ENCODE measurements at places on chromosomes 5 and 9.

DNA sequence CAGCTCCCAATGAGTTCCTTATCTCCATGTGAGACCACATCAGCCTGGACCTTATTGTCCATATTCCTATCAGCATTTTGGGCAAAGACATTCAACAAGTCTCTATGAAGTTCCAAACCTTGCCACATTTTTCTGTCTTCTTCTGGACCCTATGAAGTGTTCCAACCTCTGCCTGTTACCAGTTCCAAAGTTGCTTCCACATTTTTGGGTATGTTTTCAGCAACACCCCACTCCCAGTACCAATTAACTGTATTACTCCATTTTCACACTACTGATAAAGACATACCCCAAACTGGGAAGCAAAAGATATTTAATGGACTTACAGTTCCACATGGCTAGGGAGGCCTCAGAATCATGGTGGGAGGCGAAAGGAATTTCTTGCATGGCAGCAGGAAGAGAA lies 548.5 kb downstream of the CHSY3 start:
- DNase-seq, result no peak

DNA sequence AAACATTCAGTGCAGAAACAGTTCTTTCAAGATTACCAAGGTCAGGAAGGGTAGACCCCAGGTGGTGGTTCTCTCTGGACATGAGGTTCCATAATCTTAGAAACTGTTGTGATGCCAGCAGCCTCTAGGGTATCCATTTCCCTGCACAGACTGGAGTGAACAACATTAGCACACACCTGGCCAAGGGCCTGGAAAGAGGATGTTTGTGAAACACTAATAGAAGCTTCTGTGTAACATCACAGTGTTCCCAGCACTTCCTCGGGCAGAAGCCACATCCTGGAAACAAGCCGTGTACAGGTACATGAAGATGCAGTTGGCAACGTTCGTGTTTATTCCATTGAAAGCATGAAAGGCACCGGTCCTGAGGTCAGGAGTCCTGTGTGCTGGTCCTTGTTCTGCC lies 598.2 kb upstream of the KLF4 start:
- no peak for DNase-seq

DNA sequence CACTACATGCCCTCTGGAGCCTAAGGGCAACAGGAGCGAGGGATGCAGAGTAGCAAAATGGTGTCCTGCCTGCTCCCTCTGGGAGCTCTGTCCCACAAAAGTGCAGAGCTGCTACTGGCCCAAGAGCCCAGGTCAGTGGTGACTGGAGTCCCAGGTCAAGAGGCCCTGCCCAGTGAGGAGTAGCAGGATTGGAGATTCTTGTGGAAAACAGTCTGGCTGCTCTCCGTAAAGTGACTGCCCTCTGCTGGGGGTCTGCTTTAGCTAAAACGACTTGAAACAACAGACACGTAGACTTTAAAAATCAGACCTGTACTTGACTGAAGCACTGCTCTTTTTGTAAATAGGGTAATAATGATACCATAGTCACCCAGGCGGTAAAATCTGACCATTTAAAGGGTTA lies 917.0 kb downstream of the MAT2B start:
- DNase-seq, result no peak

DNA sequence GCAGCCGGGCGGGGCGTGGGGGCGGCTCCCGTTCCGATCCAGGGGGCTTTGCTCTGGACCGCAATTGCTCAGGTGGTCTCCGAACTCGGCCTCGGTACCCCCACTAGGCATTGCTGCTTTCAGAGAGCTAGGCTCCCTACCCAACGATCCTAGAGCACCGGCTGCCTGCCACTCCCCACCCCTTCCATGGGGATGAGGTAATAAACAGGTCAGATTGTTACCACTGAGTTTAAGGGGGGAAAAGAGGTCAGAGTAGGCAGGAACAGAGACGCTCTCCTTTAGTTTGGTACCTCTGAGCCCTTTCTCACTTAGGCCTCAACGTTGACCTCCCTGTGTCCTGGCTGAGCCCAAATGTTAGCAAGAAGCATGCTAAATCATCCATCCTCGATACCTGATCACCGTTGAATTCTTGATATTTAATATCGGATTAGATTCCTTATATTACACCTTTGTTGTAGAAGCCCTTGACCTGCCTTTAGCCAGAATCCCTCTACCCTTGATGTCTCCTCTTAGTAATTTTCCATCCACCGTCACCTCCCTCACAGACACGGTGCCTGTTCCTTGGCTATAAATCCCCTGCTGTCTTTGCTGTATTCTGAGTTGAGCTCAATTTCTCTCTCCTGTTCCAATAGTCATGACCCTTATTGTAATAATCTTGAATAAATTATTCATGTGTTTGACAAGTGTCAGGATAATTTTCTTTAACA lies 588 bp upstream of the PLPP1 start:
- DNase-seq, result no peak

DNA sequence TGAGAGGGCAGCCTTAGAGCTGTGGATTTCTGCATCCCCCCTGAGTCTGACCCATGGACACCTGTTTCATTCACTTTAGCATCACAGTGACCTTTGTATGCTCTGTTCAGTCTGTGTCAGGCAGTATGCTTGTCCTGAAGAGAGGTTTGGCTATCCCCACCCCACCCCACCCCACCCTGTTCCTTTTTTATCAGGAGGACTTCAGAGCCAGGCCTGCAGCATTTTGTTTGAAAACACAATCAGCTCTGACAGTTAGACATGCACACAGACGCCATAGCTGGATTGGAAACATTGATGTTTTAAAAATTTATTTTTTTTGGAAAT lies 142.2 kb downstream of the NTRK2 start:
- DNase-seq, result no peak

DNA sequence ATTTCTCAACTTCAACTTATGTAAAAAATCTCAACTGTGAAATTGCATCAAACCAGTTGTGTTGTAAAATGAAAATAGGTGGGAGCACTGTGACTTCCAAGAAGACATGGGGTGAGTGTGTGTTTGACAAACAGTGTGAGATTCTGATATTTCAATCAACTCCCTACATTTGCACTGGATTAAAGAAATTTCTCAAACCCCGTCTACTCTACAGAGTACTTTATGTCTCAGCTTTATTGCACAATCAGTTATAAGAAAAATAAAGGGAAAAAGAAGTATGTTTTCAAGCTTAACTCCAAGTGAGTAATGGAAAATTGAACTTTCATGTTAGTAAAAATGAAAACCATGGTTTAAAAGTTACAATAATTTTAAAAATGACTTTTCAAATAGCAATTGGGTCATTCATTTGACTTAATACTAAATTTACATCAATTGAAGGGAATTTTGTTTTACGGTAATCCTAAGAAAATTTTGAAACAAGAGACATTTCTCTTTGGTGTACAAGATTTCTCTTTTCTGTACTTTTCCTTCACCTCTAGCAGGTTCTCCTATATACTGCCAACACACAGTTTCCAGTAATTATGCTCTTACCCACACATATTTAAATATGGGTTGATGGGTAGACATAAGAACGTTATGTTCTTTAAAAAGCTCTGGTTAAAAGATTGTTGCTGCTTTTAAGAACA lies 80.3 kb downstream of the CDO1 start:
- no peak for DNase-seq

- DNase-seq, result peak; percentile 64
Measured at GRCh38 chr5:14415024-14415697, 166.4 kb upstream of the OTULINL start.

DNA sequence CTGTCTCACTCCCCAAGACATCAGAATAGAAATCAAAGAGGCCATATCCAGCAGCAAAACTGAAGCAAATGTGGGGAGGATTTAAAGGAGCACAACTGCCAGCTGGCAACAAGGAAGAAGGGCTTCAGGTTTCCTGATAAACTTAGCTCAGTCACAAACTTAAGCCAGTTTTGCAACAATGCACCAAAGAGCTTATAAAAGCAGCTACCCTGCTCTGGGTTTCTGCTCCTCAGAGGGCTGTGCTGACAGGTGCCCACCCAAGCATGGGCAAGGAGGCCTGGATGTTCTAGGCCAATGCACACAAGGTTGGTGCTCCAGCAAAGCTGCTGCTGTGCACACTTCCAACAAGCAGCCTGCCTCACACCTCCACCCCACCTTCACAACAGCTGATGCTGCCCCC lies 132.9 kb downstream of the SIL1 start:
- no peak for DNase-seq

DNA sequence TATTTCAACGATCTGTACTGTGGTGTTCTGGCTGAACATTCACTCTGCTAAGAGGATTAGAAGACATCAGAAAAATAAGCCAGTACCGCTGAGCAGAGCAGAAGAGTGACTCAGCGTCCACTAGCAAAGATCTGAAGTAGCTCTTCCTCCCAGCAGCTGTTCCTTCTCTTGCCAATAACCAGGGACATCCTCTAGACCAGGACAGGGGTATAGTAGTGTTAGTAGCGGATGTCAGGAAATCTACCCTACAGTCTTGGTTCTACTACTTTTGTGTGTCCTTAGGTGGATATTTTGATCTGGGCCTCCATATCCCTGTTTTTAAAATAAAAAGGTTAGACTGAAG lies 103.6 kb downstream of the TSSK1B start:
- DNase-seq, result no peak

GRCh38 chr5:58800356-58800755 lies 217.5 kb downstream of the RAB3C start:
- DNase-seq, result no peak

DNA sequence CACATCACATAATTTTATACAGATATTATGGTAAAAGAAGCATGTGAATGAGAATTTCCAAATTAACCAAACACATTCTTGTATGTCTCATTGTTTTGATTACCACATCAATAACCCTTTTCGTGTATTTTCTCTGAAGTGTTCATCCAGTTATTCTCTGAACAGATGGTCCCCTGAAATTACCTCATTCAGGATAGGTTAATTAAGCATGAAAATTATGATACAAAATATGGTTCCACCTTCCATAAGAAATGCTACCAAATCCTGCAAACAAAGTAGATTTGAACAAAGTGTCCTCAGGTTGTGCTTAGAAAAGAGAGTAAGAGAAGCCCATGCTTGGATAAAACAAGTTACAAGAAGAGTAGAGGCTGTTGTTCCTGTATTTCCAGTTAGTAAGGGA lies 83.1 kb upstream of the LMNB1 start:
- DNase-seq, result peak; percentile 2

DNA sequence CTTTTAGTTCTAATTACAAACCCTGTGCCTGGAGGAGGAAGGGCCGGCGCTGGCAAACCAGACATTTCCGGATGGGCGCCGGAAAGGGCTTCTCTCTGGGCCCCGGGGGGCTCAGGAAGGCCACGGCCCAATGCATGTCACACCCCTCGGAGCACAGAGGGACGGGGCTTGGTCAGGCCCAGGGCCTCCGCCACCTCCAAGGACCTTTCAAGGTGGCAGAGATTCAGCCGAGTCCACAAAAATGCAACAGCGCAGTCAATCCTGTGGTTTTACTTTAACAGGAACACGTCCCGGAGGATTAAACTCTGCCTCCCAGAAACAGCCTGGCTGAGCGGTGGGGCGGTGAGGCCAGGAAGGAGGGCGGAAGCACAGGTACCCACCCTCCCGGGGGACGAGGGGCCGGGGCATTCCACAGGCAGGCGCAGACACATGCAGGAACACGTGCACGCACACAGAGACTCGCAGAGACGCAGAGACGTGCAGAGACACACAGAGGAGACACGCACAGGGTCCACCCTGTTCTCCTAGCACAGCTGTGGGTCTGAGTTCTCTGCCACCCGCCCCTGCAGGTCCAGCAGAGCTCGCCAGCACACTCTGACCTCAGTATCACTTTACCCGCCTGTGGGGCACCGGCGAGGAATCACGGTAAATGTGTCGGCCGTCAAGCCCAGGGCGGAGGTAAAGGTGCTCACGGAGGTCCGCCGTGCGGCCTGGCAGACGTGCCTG lies 23.0 kb downstream of the SLC9A3 start:
- no peak for DNase-seq

DNA sequence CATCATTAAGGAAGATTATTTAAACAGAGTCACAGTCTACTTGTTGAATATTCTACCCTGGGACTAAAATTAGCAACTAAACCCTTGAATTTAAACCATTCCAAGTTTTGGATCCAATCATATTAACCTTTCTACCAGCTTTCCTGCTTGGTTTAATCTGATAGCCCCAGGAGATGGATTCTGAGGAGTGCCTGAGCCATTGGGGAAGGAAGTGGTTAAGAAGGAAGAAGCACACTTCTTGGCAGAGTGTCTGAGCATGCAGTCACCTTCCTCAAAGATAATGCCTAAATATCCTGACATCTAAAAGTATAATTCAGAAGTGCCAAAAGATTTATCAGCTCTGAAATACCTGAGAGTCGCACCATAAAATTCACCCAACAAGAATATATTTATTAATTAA lies 74.1 kb upstream of the SNCAIP start:
- DNase-seq, result no peak

- peak; percentile 49 for DNase-seq
Measured at GRCh38 chr5:158534203-158534602, 565.5 kb downstream of the EBF1 start.

DNA sequence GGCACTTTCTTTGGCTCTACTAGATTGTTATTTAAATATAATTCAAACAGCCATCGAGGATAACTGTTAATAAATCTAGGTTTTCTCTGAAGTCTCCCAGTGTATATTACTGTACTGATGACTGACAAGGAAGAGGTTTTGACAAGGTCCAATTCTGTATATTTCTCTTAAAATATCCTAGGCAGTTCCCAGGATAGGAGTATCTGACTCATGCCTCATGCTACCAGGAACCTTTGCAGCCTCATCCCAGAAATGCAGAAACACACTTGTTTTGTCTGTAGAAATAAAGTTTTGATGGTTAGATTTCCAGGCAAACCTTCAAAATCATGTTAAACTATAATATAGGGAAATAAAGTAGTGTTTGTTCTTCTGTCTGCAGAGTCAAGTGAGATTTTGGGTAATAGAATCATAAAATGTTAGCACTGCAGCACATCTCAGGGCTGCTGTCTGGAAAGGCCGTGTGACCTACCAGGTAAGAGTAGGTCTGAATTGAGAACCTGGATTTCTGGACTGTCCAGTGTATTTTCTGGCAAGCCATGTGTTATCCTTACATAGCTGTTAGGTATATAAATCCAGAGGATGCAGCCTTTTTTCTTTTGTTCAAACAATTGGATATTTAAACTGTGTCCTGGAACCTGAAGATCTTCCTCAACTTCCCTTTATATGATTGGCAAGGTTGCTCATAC lies 8.3 kb downstream of the UBE2D2 start:
- DNase-seq, result no peak

- DNase-seq, result peak; percentile 98
Measured at GRCh38 chr5:124746916-124747790, 714 bp upstream of the ZNF608 start.

All from eye (tissue), 1 donor.